Hepatocyte (in vitro differentiated cells): ENCODE measurements at places on chromosomes 16 and 17.
A peak's percentile ranks its signal among the peaks of the same experiment; 100 is the strongest.

- peaks cover 15% of the 10 kb centered on the region for H3K4me1 ChIP-seq
- no peaks in the 10 kb centered on the region for H3K36me3 ChIP-seq
- DNase-seq = no peak
- H3K27me3 ChIP-seq = no peaks in the 10 kb centered on the region
- H3K4me3 ChIP-seq = no peak overlapping the region
Measured at GRCh38 chr16:16019488-16019887, 70.1 kb downstream of the ABCC1 start.

DNA sequence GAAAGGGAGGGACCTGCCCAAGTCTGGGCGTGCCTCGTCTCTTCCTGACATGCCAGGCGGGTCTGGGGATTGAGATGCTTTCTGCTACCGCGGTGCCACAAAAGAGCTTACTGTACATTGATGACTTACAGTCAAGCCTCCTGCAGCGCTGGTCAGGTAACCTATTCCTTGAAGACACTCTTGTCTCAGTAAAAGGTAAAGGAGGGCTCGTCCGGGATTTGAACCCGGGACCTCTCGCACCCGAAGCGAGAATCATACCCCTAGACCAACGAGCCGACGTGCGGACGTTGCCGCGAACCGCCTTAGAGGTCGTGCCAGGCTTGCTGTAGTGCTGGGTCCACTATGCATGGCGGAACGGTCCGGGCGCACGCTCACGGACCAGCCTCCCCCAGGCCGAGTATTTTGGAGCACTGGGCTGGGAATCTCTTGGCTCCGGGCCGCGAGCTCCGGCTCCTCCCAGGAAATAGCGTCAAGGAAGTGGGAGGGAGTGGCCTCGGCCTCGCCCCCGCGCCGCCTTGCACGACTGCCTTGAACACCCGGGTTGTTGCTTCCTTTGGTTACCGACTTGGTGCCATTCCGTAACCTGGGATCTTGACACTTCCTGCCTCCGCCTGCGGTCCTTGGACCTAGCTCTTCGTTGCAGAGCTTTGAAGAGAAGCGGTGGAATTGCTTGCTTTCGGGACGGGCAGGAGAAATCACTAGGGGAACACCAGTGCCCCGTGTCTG lies 12.4 kb upstream of the AURKB start:
- DNase-seq = peak; percentile 95
- H3K27me3 ChIP-seq = no peaks in the 10 kb centered on the region
- H3K27ac ChIP-seq = peak overlapping the region; percentile 96
- H3K4me3 ChIP-seq = peak overlapping the region; percentile 61
- H3K36me3 ChIP-seq = no peaks in the 10 kb centered on the region
- peaks cover 13% of the 10 kb centered on the region for H3K4me1 ChIP-seq

GRCh38 chr16:70588565-70588964 lies 57.8 kb upstream of the IL34 start:
- H3K4me3 ChIP-seq = no peak overlapping the region
- no peaks in the 10 kb centered on the region for H3K27me3 ChIP-seq
- peaks cover 28% of the 10 kb centered on the region for H3K4me1 ChIP-seq
- H3K27ac ChIP-seq = no peak overlapping the region

GRCh38 chr16:1425616-1426370 lies 5.1 kb upstream of the PERCC1 start:
- DNase-seq = no peak
- peaks cover 11% of the 10 kb centered on the region for H3K4me1 ChIP-seq
- H3K27ac ChIP-seq = no peak overlapping the region
- H3K36me3 ChIP-seq = no peaks in the 10 kb centered on the region

DNA sequence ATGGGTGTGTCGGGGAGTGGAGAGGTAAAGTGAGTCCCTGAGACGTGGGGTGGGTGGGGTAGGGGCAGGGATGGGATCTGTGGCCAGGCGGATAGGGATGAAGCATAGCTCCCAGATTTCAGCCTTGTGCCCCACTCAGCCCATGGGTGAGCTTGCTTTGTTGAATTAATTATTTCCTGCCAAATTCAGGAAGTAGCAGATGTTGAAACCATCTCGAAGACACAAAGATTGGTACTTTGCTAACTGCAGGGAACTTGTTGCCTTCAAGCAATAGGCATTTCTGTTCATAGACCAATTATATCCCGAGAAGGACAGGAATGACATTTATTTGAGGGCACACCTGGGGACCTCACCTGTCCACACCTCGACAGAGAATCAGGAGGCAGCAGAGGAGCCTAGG lies 11.0 kb upstream of the C16orf74 start:
- DNase-seq = no peak
- H3K4me1 ChIP-seq = no peaks in the 10 kb centered on the region
- H3K27ac ChIP-seq = no peak overlapping the region
- no peak overlapping the region for H3K4me3 ChIP-seq
- H3K36me3 ChIP-seq = no peaks in the 10 kb centered on the region

DNA sequence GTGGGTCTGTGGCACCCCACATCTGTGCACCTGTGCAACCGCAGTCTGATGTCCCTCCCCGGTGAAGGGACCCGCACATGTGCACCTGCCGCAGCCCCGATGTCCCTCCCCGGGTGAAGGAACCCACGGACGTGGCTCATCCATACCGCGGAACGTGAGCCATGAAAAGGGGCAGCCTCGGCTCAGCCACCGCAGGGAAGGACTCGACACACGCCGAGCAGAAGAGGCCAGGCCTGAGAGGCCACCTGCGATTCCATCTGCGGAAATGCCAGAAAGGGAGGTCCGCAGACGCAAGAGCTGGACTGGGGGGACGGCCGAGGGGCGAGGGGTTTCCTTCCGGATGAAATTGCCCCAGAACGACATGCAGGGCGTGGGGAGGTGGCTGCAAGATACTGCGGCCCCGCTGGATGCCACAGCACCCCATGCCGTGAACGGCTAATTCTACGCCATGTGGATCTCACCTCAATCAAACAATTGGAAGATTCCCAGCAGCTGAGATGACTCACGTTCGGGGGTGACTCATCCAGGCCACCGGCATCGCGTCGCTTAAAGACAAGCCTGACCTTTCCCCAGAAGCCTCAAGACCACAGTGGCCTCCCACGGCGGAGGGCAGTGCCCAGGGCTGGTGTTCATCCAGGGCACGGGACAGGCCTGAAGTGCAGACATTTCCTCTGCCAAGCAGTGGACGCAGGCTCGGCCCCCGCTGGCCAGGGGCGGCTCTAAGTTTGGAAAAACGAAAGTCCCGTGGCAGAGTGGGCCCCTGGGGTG lies 21.0 kb downstream of the SOX8 start:
- H3K4me3 ChIP-seq = no peak overlapping the region
- peak; percentile 77 for DNase-seq
- no peak overlapping the region for H3K27ac ChIP-seq
- H3K27me3 ChIP-seq = no peaks in the 10 kb centered on the region

- no peaks in the 10 kb centered on the region for H3K36me3 ChIP-seq
- H3K27me3 ChIP-seq = no peaks in the 10 kb centered on the region
- H3K4me3 ChIP-seq = no peak overlapping the region
- H3K27ac ChIP-seq = no peak overlapping the region
Measured at GRCh38 chr17:19718041-19718612, 1.7 kb upstream of the SLC47A2 start.

DNA sequence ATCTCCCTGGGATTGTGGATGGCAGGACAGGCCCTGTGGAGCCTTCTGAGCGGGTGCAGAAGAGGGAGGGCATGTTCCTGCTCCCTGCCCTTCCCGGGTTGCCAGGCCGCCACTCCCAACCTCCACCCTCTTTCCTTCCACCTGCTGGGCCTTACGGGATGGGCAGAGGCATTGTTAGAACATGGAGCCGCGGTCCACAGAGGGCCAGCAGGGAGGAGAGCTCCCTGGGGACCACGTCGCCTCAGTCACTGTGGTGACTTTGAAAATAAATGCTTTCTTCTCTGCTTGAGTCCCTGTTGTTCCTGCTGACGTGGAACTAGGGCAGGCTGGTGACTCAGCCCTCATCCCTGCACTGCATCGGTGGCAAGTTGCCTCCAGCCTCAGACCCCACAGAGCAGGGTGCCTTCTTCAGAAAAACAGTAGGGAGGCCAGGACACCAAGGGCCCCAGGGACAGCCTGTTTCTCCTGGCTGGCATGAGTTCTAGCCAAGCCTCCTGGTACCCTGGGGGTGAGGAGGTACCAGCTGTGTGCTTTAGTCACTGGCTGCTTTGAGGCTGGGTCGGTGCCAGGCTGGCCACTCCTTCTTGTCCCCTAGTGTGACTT lies 224.9 kb downstream of the SEC14L1 start:
- H3K27ac ChIP-seq = peak overlapping the region; percentile 88
- no peaks in the 10 kb centered on the region for H3K36me3 ChIP-seq
- H3K4me1 ChIP-seq = peaks cover 49% of the 10 kb centered on the region

- H3K4me3 ChIP-seq = no peak overlapping the region
- H3K27me3 ChIP-seq = no peaks in the 10 kb centered on the region
- H3K36me3 ChIP-seq = no peaks in the 10 kb centered on the region
- no peak for DNase-seq
- H3K27ac ChIP-seq = peak overlapping the region; percentile 88
Measured at GRCh38 chr16:85047867-85048455, 20.4 kb downstream of the KIAA0513 start.

DNA sequence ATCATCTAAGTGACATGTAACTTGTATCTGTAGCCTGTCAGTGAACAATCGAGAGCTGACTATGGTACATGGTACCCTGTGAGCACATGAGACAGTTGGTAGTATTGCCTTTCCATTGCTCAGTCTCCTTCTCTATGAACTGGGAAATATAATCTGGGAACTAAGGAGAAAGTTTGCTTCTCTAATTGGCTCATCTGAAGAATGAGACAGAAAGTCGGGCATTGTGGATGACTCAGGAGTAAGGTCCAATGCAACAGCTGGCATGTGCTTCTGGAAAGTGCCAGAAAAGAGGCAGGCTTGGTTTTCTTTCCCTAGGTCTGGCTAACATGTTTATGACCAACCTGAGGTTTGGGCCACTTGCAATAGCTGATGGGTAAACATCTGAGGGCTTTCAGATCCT lies 51.9 kb downstream of the ZZEF1 start:
- no peaks in the 10 kb centered on the region for H3K4me1 ChIP-seq
- H3K4me3 ChIP-seq = no peak overlapping the region
- H3K36me3 ChIP-seq = no peaks in the 10 kb centered on the region
- no peak overlapping the region for H3K27ac ChIP-seq
- no peak for DNase-seq

GRCh38 chr17:8753976-8754440 lies 4.3 kb downstream of the SPDYE4 start:
- H3K27me3 ChIP-seq = peaks cover 5% of the 10 kb centered on the region
- H3K4me1 ChIP-seq = no peaks in the 10 kb centered on the region
- no peak overlapping the region for H3K27ac ChIP-seq
- H3K4me3 ChIP-seq = no peak overlapping the region
- peak; percentile 55 for DNase-seq
- no peaks in the 10 kb centered on the region for H3K36me3 ChIP-seq

DNA sequence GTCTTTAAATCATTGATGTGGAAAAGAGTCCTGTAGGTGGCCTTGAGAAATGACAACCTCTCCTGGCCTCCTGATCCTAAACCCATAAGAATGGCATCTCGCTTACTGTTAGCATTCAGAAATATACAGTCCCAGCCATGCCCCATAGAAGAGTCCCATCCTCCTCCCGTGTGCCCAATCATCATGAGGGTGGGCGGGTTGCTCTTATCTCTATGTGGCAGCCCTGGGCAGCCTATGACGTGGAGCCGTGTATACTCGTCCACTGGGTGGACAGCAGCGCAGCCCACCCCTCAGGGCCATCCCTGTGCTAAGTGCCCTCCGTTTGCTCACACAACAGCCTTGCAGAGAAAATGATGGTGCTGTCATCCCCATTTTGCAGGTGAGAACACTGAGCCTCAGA lies 105.3 kb downstream of the AMFR start:
- peaks cover 7% of the 10 kb centered on the region for H3K27me3 ChIP-seq
- no peaks in the 10 kb centered on the region for H3K36me3 ChIP-seq
- no peak for DNase-seq

GRCh38 chr17:77959926-77960521 lies 1.5 kb downstream of the TNRC6C start:
- no peaks in the 10 kb centered on the region for H3K36me3 ChIP-seq
- DNase-seq = peak; percentile 11
- peaks cover 15% of the 10 kb centered on the region for H3K27me3 ChIP-seq
- no peak overlapping the region for H3K27ac ChIP-seq
- H3K4me3 ChIP-seq = peak overlapping the region; percentile 22

GRCh38 chr16:75627851-75628250 lies 4.8 kb upstream of the ADAT1 start:
- no peak overlapping the region for H3K27ac ChIP-seq
- no peak overlapping the region for H3K4me3 ChIP-seq
- no peaks in the 10 kb centered on the region for H3K36me3 ChIP-seq
- DNase-seq = no peak
- no peaks in the 10 kb centered on the region for H3K27me3 ChIP-seq

- no peak overlapping the region for H3K27ac ChIP-seq
- H3K27me3 ChIP-seq = no peaks in the 10 kb centered on the region
- H3K4me1 ChIP-seq = no peaks in the 10 kb centered on the region
- no peak overlapping the region for H3K4me3 ChIP-seq
- H3K36me3 ChIP-seq = no peaks in the 10 kb centered on the region
Measured at GRCh38 chr16:72807245-72807644, 240.7 kb downstream of the ZFHX3 start.

DNA sequence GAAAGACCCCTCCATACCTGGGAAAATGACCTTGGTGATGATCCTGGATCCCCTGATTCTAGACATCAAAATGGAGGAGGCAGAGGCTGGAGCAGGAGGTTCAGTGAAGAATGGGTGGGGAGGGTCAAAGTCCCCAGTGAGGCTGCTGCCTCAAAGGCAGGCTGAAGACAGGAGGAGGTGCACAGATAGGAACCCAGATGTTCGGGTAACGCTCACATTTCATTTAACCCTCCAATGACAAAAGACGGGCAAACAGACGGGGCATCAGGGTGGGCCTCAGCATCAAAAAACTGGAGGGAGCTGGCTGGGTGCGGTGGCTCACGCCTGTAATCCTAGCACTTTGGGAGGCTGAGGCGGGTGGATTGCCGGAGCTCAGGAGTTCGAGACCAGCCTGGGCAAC lies at the start of gene ANKRD40CL:
Gene ANKRD40CL (minus strand): TSS at position 73 of the 400 bp plus-strand sequence. CDS start 605 bp downstream, outside the sequence.
- peak within 1 kb of the TSS; percentile 79 for H3K27ac ChIP-seq

GRCh38 chr16:78645657-78646056 lies 546.2 kb downstream of the WWOX start:
- H3K4me1 ChIP-seq = no peaks in the 10 kb centered on the region
- no peak overlapping the region for H3K27ac ChIP-seq
- H3K4me3 ChIP-seq = no peak overlapping the region
- H3K36me3 ChIP-seq = no peaks in the 10 kb centered on the region
- H3K27me3 ChIP-seq = peaks cover 13% of the 10 kb centered on the region
- DNase-seq = no peak

DNA sequence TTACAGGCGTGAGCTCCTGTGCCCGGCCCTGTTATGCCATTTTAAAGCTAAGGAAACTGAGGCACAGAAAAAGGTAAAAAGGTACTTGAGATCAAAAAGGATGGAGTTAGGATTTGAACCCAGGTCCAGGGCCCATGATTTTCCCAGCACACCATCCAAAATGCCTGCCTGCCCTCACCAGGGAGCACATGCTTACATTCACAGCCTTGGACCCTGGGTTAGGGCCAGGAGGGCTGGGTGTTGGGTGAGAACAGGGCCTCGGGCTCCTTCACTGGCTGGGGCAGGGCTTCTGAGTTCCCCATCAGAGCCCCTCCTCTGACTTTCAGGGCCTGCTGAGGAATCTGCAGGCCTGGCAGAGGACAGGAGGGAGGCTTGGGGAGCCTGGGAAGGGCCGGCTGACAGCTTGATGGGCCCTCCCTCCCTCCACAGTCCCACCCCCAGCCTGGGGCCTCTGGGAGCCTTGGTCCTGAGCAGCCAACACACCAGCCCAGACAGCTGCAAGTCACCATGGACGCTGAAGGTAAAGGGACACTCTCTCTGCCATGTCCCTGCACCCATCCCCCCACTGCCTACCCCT lies at the start of gene QPRT:
Gene QPRT (plus strand): TSS at position 490 of the 577 bp plus-strand sequence. CDS start 18 bp downstream, at position 508.
- H3K36me3 ChIP-seq = no peaks in the 10 kb centered on the region
- H3K4me1 ChIP-seq = peaks cover 8% of the 10 kb centered on the region
- H3K27ac ChIP-seq = peak within 1 kb of the TSS; percentile 99
- H3K4me3 ChIP-seq = peak within 1 kb of the TSS; percentile 75
- no peaks in the 10 kb centered on the region for H3K27me3 ChIP-seq
- peak; percentile 92 for DNase-seq
